ENCODE measurements at places on chromosomes 12 and 14. TPM values are rescaled to one million over a fixed set of nuclear protein-coding genes. Genes with fewer than 3 reads are reported as not detected.

DNA sequence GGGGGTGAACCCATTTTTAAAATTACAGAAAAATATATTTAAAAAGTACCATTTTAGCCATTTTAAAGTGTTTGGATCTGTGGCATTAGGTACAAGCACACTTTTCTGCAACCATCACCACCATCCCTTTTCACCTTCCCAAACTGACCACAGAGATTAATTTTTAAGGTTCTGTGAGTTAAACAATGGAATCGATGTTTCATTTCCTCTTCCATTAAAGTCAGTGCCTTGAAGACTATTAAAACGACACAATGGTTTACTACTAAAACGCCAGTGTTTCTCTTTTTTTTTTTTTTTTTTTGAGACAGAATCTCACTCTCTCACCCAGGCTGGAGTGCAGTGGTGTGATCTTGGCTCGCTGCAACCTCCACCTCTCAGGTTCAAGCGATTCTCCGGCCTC is 78.1 kb upstream of the GPR68 start:
- no peak for DNase-seq

Gene TPH2
- total RNA-seq, result not detected

DNA sequence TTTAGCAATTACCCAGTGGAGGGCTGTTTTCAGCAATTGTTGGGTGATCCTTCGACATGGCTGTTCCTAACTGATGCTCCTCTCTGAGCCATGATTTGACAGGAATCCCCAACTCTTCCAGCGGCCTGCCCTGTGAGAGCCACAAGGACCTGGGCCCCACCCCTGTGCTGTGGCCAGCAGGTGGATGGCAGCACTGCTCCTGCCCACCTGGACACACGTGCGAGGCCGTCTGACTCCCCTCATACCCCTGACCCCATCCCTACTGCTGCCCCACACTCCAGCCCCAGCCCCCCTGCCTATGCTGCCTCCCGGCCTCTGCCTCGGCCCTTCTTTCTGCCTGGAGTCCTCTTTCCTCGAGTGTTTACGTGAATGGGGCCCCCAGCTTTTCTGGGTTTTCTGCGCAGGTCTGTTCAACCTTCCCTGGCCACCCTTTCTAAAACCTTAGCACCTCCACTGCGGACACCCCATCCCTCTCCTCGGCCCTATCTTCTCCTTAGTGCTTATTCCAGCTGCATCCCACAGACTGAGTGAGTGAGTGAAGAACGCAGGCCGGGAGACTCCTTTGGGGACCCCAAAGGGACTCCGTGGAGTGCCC is 111.4 kb downstream of the DICER1 start:
- no peak for DNase-seq

Gene CDK17
- total RNA-seq, result 82.3 TPM

DNA sequence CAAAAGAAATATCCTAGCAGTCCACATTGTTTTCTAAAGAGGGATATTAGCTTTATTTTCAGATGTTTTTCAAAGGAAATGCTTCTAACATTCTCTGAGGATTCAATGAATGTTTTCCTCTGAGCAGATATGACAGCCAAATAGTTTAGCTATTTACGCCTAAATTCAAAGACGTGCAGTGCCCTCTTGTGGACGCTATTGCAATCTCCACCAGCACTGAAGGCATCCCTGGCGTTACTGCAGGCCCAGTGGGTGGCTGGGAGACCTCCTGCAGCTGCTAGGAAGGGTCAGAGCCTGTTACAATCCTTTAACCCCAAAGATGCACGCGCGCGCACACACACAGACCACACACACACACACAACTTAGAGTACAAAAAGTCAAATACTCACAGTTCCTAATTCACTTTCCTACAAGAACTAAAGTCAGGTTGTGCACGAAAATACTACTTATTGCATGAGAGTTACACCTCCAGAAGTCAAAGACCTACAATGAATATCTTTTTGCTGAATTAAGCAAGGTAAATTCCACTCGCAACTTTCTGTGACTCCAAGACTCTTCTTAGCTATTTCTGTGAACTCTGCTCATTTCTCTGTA is 589.3 kb upstream of the TMEM132C start:
- DNase-seq, result peak; percentile 83

DNA sequence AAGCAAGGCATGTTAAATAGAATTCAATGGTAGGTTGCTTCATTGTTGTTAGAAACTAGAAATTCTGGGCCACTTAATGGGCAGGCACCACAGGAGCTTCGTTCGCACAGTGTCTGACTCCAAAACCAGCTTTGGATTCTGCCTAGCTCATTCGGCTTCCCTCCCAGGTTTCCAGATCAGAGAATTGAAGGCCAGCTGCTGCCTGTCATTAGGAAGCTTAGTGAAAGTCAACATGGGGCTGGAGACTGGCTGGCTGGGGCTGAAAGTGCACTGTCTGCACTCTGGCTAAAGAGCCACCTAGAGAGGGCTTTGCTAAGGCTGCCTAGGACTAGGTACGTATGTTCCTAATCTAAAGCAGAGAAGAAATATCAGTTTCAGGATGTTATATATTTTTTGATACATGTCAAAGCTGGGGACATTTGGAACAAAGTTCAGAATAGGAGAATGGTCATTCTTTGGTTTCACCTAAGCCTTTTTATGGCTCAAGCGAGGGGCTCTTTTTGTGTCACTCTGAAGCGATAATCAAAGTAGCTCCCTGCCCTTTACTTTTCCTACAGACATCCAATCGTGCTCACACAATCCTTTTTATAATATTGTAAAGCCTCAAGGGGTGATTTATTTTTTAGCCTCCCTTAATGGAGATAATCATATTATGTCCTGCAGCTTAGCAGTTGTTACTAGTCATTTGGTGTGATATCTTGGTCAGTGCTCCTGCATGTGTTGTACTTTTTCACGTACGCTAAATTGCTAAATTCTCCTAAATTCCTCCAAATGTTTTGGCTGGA is 238.5 kb upstream of the NAV3 start:
- DNase-seq, result no peak

Gene DERA
- 93.8 TPM for total RNA-seq

Gene NEUROD4
- total RNA-seq, result not detected

GRCh38 chr14:67357969-67358354 is 1.6 kb downstream of the ATP6V1D start:
- DNase-seq, result peak; percentile 37

DNA sequence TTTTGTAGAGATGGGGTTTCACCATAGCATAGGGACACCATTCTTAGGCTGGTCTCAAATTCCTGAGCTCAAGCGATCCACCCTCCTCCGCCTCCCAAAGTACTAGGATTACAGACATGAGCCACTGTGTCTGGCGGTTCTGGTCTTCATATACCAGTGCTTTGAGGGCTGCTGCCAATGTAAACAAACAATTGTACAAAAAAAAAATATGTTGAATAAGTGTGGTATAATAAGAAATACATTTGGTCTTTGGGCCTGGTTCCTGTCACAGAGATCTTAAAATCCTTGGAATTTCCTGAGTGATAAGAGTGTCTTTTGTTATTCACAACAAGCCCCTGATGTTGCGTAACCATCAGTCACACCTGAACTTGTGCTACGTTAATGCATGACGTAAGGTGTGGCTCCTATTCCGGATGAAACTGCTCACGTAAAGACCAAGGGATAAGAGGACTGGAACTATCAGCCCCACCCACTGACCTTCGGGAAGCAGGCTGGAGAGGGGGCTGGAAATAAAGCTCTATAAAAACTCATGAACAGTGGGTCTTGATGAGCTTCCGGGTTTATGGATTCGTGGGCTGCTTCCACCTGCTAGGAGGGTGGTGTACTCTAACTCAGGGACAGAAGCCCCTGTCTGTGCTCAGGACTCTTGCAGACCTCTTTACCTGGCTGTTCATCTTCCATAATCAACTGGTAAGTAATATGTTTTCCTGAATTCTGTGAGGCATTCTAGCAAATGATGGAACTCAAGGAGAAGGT is 16.5 kb upstream of the RIMKLB start:
- DNase-seq, result peak; percentile 38

DNA sequence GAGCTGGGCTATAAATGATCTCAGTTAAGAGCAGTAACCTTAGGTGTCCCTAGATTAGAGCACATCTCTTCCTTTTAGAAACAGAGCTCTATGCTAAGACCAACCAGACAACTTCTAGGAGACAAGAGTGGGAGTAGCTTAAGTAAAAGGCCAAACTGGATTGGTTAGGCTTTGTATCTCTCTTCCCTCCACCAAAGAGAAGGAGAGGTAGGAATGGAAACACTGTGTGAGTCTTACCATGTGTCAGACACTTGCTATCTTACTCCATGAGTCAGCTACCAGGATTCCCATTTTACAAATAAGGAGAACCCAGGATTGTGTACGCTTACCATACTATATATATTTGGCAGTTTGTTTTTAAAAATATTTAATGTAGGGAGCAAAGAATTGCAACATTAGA is 122.9 kb downstream of the PAX9 start:
- DNase-seq, result no peak

- DNase-seq, result no peak
Observed at GRCh38 chr12:54438517-54438916, 19.5 kb upstream of the ITGA5 start.

GRCh38 chr14:35368583-35369392 is 35.8 kb downstream of the NFKBIA start:
- no peak for DNase-seq

Gene NKX2-1
- not detected for total RNA-seq

Gene ITGA5
- 242 TPM for total RNA-seq

Gene CYP27B1
- 0.90 TPM for total RNA-seq

Gene LRRC43
- total RNA-seq, result not detected

All from LHCN-M2 (cell line).